ENCODE measurements at places on chromosomes 6 and 20.

DNA sequence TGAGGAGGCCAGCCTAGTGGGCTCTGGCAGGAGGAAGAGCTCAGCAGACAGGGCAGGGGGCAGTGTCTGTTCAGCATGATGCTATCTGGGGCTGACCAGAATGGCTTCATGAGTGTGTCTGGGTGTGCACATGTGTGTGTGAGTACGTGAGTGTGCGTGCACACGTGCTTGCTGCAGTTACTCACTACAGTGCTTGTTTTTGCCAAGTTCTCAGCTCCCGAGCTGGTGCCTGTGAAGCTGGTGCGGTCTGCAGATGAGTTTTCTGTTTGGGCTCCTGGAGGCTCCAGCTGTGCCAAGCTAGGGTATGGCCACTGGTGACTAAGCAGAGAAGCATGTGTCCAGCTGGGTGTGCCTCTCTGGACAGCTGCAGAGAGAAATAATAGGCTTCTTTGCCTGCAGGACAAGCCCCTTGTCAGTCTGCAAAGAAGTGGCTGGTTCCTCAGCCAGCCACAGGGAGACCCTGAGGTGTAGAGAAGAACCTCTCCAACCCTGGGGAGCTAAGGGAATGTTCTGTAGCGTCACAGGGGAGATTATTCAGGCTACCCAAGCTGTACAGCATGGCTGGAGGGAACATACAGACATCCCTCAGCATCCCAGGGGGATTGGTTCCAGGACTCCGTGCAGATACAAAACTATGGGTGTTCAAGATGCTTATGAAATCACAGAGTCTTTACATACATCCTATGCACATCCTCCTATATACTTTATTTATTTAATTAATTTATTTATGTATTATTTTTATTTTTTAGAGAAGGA is 40.2 kb upstream of the FAM50B start:
- DNase-seq: no peak

- no peak for DNase-seq
Observed at GRCh38 chr20:9021216-9021615, 47.7 kb upstream of the PLCB4 start.

- DNase-seq: no peak
Observed at GRCh38 chr20:2295886-2296515, at the start of gene TGM3. Gene TGM3, plus strand, starts transcription at chr20:2296001. Its CDS starts 63 bp downstream, at chr20:2296064.

DNA sequence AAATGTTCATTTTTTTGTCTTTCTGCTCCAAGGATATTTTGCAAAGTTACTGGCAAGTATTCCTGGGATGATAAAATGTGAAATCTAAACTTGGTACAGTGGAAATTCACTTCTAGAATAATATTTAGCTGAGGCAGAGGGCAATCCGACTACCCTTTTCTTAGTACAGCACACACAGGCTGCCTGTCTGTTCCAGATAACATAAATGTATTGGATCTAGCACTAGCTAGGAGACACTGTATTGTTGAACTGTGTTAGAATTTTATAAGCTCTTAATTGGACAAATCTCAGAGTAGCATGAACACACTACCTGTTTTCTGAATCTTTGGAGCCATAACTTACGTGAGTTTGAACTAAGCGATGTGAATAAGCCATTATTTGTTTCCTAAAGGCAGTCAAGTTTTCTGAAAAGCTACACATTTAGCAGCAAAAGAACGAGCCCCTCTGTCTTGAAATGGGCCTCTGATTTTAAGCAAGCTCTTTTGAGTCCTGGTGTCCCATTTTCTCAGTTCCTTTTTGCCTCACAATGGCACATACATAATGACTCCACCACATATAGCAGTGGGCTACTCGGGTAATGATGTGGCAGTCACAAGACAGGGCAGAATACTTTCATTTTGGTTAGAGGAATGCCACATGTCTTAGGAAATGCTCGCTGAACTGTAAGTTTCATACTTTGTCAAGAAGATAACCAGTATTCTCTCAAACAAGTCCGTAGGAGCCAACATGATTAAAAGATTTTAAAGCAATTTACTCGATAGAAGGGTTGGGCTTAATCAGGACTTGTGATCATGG is 116.5 kb upstream of the ESR1 start:
- DNase-seq: peak; percentile 57

GRCh38 chr6:146090474-146090873 is 61.6 kb downstream of the GRM1 start:
- DNase-seq: no peak

DNA sequence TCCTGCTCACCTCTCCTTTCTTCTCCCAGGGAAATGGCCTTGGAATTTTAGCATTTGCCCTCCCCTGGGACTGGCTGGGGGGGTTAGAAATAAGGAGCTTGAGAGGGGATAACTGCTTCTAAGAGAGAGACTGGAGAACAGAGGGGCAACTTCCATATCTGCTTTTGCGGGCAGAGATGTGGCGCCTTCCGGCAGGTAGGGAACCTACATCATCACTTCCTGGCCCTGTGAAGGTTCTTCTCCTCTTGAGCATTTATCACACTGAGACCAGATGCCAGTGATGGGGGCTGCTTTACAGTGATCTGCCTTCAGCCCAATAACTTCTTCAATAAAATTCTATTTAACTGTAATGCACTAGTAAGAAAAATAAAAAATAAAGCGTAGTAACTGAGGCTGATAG is 48.1 kb downstream of the TBC1D7 start:
- no peak for DNase-seq

DNA sequence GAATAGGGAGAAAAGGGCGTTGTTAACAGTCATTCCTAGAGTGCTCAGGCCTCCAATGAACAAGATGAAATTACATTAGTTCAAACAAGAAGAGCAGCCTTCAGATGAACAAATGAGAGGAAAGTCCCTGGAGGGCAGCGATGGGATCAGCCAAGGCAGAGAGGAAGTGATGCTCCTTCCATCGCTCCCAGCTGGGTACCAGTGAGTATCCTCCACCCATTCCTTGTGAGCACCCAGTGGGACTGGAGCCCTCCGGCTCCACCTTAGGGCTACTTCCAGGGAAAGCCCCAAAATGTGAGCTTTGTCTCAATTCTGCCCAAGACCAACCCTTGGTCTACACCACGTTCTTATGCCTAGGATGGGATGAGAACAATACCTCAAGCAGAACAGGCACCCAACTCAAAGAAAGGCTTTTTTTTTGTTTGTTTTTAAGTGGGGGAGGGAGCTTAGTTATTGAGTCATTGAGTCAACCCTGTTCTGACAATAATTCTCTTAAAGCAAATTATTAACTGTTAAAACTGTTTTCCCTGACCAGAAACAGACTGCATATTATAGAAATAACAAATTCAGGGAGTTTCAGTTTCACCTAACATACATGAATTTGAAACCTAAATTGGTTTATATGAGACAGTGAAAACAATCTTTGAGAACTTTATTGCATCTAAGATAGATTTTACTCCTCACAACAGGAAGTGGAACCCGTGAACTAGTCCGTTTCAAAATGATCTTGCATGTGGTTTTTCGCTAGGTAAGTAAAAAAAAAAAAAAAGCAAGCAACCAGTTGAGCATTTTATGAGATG is 106.9 kb downstream of the IPCEF1 start:
- DNase-seq: peak; percentile 53

- peak; percentile 90 for DNase-seq
Observed at GRCh38 chr6:14542670-14543366, 425.2 kb downstream of the CD83 start.

DNA sequence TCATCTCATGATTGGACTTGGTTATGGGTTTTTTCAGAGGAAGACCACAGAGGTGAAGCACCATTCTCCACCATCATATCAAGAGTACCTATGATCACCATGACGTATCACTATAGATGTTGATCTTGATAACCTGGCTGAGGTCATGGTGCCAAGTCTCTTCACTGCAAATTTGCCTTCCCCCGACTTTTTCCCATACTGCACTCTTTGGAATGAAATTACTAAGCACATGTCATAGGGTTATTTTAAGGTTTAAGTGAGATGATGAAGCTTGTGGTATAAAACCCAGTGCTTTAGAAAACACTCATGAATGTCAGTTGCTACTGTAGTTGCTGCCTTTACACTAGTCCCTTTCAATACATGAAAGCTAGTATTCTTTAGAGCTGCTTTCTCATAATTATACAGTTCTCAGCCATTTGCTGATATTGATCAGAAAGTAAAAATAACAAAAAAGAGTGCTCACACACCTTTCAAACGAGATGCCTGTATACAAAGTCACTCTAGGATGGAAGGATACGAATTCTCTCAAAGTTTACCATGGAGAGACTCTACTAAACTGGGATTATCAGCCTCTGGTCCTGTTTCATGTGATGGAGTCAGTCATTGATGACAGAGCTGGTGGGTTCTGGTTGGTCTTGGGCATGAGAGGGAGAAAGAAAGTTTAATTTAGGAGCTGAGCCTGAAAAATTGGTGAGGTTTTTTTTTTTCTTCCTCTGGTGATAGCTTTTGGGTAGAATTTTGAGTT is 228.1 kb downstream of the PRL start:
- peak; percentile 59 for DNase-seq

DNA sequence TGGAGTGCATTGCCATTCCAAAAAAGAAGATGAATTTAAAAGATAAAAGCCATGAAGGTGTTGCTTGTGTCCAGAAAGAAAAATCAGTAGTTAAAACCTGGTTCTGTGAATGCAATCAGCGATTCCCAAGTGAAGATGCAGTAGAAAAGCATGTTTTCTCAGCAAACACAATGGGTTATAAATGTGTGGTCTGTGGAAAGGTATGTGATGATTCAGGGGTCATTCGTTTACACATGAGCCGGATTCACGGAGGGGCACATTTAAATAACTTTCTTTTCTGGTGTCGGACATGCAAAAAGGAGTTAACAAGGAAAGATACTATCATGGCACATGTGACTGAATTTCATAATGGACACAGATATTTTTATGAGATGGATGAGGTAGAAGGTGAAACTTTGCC is 24.7 kb upstream of the BAG2 start:
- DNase-seq: no peak

- DNase-seq: no peak
Observed at GRCh38 chr6:135215160-135215559, 34.1 kb downstream of the MYB start.

GRCh38 chr6:11650025-11650696 is 112.6 kb downstream of the TMEM170B start:
- no peak for DNase-seq

GRCh38 chr20:51300104-51300503 is 242.4 kb downstream of the NFATC2 start:
- no peak for DNase-seq

GRCh38 chr6:63928613-63929012 is 293.0 kb downstream of the PHF3 start:
- no peak for DNase-seq

DNA sequence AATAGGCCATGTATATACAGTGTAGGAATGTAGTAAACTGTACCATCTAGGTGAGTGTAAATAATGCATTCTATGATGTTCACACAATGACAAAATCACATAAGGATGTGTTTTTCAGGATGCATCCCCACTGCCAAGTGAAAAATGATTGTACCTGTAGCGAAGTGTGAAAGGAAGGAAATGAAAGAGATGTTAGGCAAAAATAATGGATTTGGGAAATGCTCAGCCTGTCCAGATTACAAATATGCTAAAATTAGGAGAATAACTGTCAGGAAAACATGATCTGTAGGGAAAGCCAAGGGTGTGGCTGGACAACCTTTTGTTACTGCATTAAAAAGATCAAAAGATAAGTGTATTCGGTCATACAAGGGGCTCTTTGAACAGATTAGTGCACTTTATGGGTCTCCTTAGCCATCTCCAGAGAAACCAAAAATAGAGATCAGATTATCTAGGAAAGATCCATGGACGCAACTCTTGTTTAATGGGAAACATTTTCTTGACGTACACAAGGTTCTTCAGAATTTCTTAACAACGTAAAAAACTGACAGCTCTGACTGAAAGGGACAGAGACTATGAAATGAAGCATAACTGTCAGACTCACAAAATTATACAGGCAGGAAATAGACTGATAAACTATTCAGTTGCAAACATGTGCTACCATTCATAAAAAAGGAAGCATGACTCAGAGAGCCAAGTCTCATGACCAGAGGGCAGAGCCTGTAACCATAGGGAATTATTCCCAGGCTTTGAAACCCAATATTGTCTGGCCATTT is 253.6 kb upstream of the RAB32 start:
- DNase-seq: no peak

DNA sequence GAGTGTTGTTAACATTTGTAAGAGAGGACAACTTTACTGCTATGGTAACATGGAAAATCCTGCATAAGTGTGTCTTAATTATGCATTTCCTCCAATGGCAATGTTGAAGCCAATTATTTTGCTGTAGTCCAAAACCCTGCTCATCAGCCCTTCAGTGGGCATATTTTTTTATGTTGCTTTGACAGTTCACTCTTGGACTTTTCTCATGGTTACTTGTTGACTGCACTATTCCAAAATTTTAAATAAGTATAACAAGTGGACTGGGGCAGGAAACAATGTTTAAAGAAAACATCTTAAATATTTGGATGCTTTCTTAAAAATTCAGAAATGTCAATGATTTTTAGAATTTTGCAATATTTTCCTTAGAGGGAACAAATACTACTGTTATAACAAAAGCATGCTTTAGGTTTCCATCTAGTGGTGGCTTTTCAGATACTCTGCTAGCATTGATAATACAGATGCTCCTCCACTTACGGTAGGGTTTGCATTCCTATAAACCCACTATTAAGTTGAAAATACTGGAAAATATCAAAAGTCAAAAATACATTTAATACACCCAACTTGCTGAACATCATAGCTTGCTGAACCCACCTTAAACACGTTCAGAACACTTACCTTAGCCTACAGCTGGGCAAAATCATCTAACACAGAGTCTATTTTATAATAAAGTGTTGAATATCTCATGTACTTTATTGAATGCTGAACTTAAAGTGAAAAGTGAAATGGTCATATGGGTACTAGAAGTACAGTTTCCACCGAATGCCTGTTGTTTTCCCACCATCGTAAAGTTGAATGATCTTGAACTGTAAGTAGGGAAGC is 86.4 kb downstream of the ADGRG6 start:
- no peak for DNase-seq

DNA sequence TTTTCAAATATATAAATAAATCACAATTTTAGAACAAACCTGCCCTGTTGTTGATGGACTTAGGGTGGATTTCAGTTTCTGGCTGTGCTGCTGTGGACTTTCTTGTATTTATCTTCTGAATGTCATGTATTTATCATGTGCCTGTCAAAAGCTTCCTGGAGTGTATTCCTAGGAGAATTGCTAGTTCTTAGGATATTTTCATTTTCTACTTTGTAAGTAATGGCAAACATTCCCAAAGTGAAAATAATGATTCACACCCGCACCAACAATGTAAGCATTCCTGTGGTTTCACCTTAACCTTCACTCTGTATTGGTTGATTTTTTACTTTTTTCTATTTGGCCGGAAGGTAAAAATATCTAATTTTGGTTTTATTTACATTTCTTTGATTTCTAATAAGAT is 387.8 kb downstream of the SMOC2 start:
- no peak for DNase-seq

- DNase-seq: no peak
Observed at GRCh38 chr6:165967810-165968407, 199.7 kb downstream of the TBXT start.
